CD8-positive, alpha-beta memory T cell (primary cell): ENCODE measurements at places on chromosomes 11 and 22. TPM values are rescaled to one million over a fixed set of nuclear protein-coding genes. Genes with fewer than 3 reads are reported as not detected.

Gene SCUBE1
- 0.33 TPM for total RNA-seq

Gene MS4A6E
- total RNA-seq: not detected

Gene KCNJ1
- not detected for total RNA-seq

Gene CBLIF
- not detected for total RNA-seq

Gene SORL1
- total RNA-seq: 46.9 TPM

Gene PDGFB
- 3.0 TPM for total RNA-seq

Gene GRK3
- total RNA-seq: 9.4 TPM

Gene IFITM5
- total RNA-seq: not detected

Gene SIK3
- 48.7 TPM for total RNA-seq

Gene VEGFB
- 77.0 TPM for total RNA-seq

Gene EHF
- total RNA-seq: 0.58 TPM

GRCh38 chr11:118448294-118448693 lies 12.0 kb downstream of the KMT2A start:
- DNase-seq: no peak
- H3K4me1 ChIP-seq: peaks cover 54% of the 10 kb centered on the region
- H3K27me3 ChIP-seq: no peaks in the 10 kb centered on the region
- no peak overlapping the region for H3K4me3 ChIP-seq

- H3K4me3 ChIP-seq: no peak overlapping the region
- no peak for DNase-seq
- H3K27ac ChIP-seq: no peak overlapping the region
- H3K4me1 ChIP-seq: no peaks in the 10 kb centered on the region
These were observed 19.1 kb downstream of the INCENP start for GRCh38 chr11:62142921-62143320.

GRCh38 chr22:46661221-46661851 lies 41.1 kb downstream of the GRAMD4 start:
- peaks cover 13% of the 10 kb centered on the region for H3K4me1 ChIP-seq
- no peaks in the 10 kb centered on the region for H3K36me3 ChIP-seq
- H3K27ac ChIP-seq: no peak overlapping the region
- H3K4me3 ChIP-seq: no peak overlapping the region
- H3K27me3 ChIP-seq: no peaks in the 10 kb centered on the region

DNA sequence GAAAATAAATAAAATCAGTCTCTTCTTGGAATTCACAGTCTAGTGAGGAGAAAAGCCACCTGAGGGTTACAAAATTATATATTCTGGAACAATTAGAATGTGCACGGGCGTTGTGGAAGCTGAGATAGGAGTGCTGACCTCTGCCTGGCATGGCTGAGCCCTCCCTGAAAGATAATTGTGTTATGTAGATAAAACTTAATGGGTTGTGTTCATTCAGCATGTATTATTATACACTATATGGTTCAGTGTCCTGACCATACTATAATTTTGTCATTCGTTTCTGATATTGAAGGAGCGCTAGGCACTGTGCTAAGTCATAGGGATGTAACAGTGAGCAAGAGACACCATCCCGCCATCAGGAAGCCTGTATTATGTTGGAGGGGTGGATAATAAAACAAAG lies 3.7 kb downstream of the ACAT1 start:
- H3K27me3 ChIP-seq: no peaks in the 10 kb centered on the region
- no peak overlapping the region for H3K4me3 ChIP-seq
- peaks cover 39% of the 10 kb centered on the region for H3K4me1 ChIP-seq
- H3K27ac ChIP-seq: no peak overlapping the region

DNA sequence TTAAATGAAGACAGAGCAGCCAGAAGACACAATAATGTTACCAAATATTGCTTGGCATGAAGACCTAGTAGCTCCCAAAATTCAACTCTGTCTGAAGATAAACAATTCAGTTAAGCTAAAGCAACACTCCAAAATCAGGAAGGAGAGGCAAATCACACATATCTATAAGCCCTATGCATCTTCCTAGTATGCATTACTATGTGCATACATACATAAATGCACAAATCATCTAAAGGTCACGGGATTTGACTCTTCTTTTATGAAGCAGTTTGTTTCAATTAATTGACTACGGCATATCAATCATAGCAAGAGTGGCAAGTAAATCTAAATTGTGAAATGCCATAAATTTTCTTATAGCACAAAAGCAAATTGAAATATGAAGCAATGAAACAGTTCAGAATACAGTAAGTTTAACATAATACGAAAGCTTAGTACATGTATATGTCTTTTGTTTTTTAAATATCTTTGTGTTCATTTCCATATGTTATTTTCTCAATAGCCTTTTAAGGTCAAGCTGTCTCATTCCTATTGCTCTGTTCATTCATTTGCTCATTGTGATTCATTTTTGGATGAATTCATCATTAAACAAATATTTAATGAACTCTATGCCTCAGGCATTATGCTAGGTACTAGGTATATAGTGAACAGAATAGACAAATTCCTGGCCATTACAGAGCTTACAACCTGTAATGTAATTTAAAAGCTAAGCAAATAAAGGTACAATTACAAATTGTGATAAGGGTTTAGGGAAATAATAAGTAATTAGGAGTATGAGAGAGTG lies 540.5 kb downstream of the DLG2 start:
- no peaks in the 10 kb centered on the region for H3K4me1 ChIP-seq
- no peaks in the 10 kb centered on the region for H3K27me3 ChIP-seq
- no peak overlapping the region for H3K27ac ChIP-seq
- no peak overlapping the region for H3K4me3 ChIP-seq
- no peaks in the 10 kb centered on the region for H3K36me3 ChIP-seq
- no peak for DNase-seq

GRCh38 chr11:7439746-7440320 lies 45.5 kb upstream of the OLFML1 start:
- H3K4me1 ChIP-seq: peaks cover 12% of the 10 kb centered on the region
- DNase-seq: no peak
- H3K4me3 ChIP-seq: no peak overlapping the region
- no peaks in the 10 kb centered on the region for H3K27me3 ChIP-seq

DNA sequence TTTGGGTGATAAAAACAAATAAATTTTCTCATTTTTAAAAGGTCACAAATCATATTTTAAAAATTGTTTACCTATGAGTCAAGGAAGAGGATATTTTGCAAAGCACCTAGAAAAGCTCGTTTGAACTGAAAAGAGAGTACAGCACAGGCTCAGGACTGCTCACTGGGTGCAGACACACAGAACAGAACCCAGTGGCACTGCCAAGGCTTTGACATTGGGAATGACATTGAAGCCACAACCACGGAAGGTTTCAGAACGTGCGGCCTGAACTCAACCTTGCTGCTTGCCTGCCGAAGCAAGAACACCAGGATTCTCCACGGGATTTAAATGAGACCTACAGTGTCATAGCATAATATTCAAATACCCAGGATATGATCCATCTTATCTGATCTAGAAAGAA lies 597.1 kb upstream of the B3GAT1 start:
- no peaks in the 10 kb centered on the region for H3K4me1 ChIP-seq
- no peaks in the 10 kb centered on the region for H3K36me3 ChIP-seq
- no peak for DNase-seq
- no peaks in the 10 kb centered on the region for H3K27me3 ChIP-seq
- no peak overlapping the region for H3K27ac ChIP-seq

DNA sequence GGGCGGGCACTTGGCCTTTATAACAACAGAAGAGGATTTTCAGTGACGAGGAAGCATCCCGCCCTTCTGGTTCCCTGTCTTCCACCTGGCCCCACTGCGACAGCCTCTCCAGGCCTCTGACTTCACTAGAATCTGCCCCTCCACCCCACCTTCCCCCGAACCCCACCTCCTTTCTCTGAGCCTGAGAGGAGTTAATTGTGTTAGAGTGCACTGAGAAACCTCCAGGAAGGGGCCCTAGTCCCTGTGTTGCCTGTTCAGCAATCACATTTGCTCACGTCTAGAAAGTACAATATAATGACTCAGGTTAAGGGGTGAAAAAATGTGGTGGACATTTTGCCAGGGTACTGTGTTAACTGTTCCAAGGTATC lies 38.8 kb downstream of the PTPRJ start:
- no peak for DNase-seq
- peak overlapping the region; percentile 25 for H3K27ac ChIP-seq
- peaks cover 67% of the 10 kb centered on the region for H3K4me1 ChIP-seq
- no peaks in the 10 kb centered on the region for H3K36me3 ChIP-seq
- no peaks in the 10 kb centered on the region for H3K27me3 ChIP-seq
- H3K4me3 ChIP-seq: peak overlapping the region; percentile 22

- no peak for DNase-seq
- peaks cover 18% of the 10 kb centered on the region for H3K4me1 ChIP-seq
- no peak overlapping the region for H3K27ac ChIP-seq
- H3K36me3 ChIP-seq: no peaks in the 10 kb centered on the region
These were observed 11.0 kb upstream of the B4GALNT4 start for GRCh38 chr11:358129-358800.

DNA sequence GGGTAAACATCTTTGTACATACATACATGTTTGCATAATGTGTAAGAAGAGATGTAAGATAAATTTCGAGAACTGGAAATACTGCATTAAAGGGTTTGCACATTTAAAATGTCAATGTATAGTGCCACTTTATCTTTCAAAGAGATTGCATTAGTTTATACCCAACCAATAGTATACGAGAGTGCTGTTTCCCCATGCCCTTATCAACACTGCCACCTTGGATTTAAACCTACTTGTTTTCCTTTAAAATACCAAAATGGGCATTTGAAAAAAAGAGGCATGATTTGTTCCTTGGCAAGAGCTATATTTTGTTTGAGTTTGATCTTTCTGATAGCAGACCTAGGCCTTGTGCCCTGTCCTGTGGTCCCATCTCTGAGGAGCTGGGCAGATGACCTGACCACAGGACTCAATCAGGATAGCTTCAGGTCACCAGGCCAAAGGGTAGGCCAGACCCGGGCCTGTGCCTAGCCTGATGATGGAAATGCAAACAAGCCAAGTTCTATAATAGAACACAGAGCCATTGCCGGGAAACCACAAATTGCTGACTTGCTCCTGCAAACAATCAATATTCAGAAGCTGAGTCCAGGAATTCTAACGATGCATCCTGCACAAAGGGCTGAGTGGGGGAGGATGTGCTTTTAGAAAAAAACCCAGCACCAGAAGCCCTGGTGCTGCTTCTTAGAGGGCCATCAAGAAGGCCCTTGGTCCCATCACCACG lies 16.9 kb upstream of the ALG8 start:
- H3K4me3 ChIP-seq: no peak overlapping the region
- DNase-seq: no peak
- H3K27me3 ChIP-seq: no peaks in the 10 kb centered on the region
- H3K36me3 ChIP-seq: no peaks in the 10 kb centered on the region
- no peak overlapping the region for H3K27ac ChIP-seq

DNA sequence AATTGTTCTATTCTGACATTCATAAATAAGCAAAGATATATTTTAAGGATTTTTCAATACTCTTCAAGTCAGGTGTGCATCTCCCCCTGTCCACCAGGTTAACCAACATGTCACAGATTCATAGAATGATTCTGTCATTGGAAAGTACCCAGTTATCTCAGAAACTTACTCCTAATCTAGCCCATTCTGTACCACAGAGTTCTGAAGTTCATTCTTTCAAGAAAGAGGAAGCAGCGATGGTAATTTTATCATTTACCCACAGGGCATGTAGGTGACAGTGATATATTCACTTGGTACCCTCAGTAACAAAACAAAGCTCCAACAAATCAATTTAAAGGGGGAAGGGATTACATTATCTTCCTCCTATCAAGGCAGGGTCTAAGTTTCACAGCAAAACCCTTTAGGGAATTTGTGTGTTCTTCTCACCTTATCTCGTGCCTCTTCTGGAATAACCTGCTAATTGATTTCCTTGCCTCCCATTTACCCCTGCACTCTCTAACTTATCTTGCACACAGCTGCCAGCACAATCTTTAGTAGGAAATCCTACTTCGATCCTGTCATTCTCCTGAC lies 19.0 kb upstream of the MPPED2 start:
- no peaks in the 10 kb centered on the region for H3K36me3 ChIP-seq
- H3K27me3 ChIP-seq: no peaks in the 10 kb centered on the region
- no peaks in the 10 kb centered on the region for H3K4me1 ChIP-seq
- no peak overlapping the region for H3K4me3 ChIP-seq
- no peak for DNase-seq

- no peak for DNase-seq
- H3K4me3 ChIP-seq: no peak overlapping the region
- H3K27ac ChIP-seq: no peak overlapping the region
- H3K4me1 ChIP-seq: no peaks in the 10 kb centered on the region
- H3K36me3 ChIP-seq: no peaks in the 10 kb centered on the region
These were observed 25.4 kb downstream of the CREB3L1 start for GRCh38 chr11:46302866-46303265.
